Effector memory CD4-positive, alpha-beta T cell (primary cell): ENCODE measurements at places on chromosomes 2 and 18.

DNA sequence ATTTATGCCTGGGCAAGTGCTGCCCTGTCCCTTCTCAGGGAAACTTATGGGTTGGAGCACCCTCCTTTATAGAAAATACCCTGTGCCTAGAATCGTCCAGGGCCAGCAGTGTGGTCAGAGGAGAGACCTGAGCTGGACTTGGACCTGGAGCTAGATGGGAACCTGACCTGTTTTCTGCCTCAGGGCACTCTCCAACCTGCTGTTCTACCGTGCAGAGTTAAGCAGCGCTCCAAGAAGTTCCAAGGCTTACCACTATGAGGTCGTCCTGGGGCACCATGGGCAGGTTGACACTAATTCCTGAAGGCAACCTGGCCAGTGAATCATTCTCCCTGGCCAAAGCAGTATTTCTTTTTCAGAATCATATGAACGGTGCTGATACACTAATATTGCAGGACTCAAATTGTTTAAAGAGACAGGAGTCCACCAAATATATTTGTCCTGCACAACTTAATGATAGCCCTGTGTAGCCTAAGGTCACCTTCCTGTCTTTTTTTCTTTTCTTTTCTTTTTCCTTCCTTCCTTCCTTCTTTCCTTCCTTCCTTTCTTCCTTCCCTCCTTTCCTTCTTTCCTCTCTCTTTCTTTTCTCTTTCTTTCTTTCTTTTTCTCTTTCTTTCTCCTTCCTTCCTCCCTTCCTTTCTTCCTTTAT is 455.4 kb upstream of the HNMT start:
- H3K27ac ChIP-seq, result no peak overlapping the region
- no peaks in the 10 kb centered on the region for H3K36me3 ChIP-seq
- H3K4me1 ChIP-seq, result no peaks in the 10 kb centered on the region
- H3K4me3 ChIP-seq, result no peak overlapping the region
- DNase-seq, result no peak
- H3K27me3 ChIP-seq, result no peaks in the 10 kb centered on the region

- H3K27me3 ChIP-seq, result no peaks in the 10 kb centered on the region
- peak; percentile 43 for DNase-seq
- peak overlapping the region; percentile 99 for H3K4me3 ChIP-seq
- peak overlapping the region; percentile 84 for H3K27ac ChIP-seq
- no peaks in the 10 kb centered on the region for H3K36me3 ChIP-seq
Observed at GRCh38 chr18:76821875-76822505, 367 bp upstream of the ZNF236 start.

GRCh38 chr2:236973343-236973980 is 112.2 kb upstream of the COPS8 start:
- no peak overlapping the region for H3K27ac ChIP-seq
- H3K4me3 ChIP-seq, result no peak overlapping the region
- no peaks in the 10 kb centered on the region for H3K36me3 ChIP-seq
- no peak for DNase-seq
- peaks cover 24% of the 10 kb centered on the region for H3K4me1 ChIP-seq

DNA sequence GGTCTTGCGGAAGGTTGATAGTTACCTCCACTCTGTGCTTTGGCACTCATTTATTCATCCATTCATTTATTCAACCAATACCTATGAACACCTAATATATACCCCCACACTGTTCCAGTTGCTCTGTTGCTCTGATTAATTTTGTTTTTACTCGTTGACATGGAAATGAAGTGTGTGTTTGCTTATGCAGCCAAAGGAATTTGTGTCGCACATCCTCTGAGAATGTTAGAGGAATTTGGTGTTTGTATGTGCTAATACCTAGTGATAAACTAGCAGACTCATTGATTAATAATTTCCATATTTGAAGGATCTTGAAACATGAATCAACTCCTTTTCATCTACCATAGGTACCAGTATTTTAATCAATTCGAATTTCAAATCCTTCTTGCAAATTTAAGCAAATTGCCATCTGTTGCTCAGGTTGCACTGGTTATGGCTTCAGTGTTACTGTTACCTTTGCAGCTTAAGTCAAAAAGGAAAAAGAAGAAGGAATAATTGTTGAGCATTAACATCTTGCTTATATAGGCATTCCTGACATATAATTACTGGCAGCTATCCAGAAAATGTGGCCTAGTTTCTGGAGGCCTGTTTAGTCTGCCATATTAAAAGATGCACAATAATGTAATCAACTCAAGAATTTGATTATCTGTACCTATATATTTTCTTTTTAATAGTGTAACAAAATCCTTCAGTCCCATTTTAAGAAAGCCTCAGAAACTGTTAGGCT is 25.7 kb upstream of the CRIM1 start:
- no peak for DNase-seq
- no peak overlapping the region for H3K4me3 ChIP-seq
- H3K27ac ChIP-seq, result no peak overlapping the region
- no peaks in the 10 kb centered on the region for H3K36me3 ChIP-seq

DNA sequence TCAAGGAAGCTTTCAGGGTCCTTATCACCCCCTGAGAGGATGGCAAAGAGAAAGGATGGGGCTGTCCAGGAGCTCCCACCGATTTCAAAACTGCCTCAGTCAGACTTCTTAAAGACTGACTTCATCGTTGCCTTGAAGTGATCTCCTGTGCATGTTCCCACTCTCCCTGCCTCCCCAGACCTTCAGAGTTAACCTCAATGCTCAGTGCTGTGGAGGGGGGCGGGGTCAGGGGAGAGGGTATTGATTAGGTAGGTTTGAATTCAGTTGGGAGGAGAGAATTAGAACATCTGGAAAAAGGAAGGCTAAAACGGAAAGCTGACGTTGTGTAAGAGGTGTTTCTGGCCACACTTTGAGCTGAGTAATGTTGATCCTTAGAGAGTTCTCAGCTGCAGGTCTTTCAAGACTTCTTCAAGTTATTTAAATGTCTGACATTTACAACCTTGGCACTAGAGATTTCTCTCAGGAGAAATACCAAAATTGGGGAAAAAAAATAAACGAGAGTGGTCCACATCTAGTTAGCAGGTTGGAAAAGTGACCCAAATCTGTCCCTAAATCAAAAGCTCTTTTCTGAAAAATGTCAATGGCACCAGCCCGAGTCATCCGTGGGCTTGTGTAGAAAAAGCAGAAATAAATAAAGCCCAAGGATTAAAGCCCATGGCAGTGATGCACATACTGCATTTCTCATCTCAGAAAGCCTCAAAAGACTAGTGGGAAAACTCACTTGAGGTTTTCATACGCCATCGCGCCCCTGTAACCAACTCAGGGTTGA is 134.7 kb upstream of the EPAS1 start:
- H3K27ac ChIP-seq, result no peak overlapping the region
- H3K4me3 ChIP-seq, result no peak overlapping the region
- H3K27me3 ChIP-seq, result no peaks in the 10 kb centered on the region
- DNase-seq, result no peak
- H3K4me1 ChIP-seq, result no peaks in the 10 kb centered on the region
- H3K36me3 ChIP-seq, result no peaks in the 10 kb centered on the region

- H3K36me3 ChIP-seq, result no peaks in the 10 kb centered on the region
- no peaks in the 10 kb centered on the region for H3K4me1 ChIP-seq
- no peaks in the 10 kb centered on the region for H3K27me3 ChIP-seq
- no peak for DNase-seq
- H3K27ac ChIP-seq, result no peak overlapping the region
Observed at GRCh38 chr2:124323321-124323720, 298.2 kb downstream of the CNTNAP5 start.

DNA sequence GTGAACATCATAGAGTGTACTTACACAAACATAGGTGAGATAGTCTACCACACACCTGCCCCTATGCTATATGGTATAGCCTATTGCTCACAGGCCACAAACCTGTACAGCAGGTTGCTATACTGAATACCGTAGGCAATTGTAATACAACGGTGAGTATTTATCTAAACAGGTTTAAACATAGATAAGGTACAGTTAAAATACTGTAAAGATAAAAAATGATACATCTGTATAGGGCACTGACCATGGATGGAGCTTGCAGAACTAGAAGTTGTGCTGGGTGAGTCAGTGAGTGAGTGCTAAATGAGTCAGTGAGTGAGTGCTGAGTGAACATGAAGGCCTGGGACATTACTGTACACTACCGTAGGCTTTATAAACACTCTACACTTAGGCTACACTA is 267.0 kb upstream of the HS6ST1 start:
- no peak for DNase-seq
- H3K36me3 ChIP-seq, result no peaks in the 10 kb centered on the region
- H3K4me1 ChIP-seq, result no peaks in the 10 kb centered on the region
- H3K27me3 ChIP-seq, result no peaks in the 10 kb centered on the region
- H3K4me3 ChIP-seq, result no peak overlapping the region

DNA sequence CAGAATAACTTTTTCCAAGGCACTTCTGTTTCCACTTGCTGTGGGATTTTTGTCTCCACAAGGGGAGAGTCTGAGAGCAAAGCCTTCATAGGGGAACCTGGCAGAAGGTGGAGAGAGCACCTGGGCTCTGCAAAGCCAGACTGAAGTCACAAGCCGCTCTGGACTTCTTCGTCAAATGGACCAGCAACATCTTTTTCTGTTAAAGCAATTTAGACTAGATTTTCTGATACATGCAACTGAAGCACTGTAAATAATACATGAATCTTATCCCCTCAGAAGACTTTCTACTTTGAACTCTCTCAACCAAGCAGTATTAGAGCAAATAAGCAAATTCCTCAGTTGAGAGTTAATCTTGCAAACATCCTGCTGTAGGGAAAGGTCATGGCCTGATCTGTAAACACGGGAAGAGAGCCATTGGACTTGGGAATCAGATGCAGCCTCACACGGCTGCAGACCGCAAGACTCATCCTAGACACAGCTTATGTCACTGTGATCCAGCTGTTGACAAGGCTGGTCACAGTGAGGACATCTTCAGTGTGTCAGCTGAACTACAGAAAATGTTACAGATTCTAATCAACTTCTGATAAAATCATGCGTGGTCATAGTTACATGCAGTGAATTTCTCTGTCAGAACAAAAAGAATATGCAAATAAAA is 3.2 kb downstream of the SH3YL1 start:
- H3K4me3 ChIP-seq, result no peak overlapping the region
- no peak for DNase-seq
- H3K36me3 ChIP-seq, result no peaks in the 10 kb centered on the region
- no peaks in the 10 kb centered on the region for H3K4me1 ChIP-seq
- no peak overlapping the region for H3K27ac ChIP-seq
- no peaks in the 10 kb centered on the region for H3K27me3 ChIP-seq

DNA sequence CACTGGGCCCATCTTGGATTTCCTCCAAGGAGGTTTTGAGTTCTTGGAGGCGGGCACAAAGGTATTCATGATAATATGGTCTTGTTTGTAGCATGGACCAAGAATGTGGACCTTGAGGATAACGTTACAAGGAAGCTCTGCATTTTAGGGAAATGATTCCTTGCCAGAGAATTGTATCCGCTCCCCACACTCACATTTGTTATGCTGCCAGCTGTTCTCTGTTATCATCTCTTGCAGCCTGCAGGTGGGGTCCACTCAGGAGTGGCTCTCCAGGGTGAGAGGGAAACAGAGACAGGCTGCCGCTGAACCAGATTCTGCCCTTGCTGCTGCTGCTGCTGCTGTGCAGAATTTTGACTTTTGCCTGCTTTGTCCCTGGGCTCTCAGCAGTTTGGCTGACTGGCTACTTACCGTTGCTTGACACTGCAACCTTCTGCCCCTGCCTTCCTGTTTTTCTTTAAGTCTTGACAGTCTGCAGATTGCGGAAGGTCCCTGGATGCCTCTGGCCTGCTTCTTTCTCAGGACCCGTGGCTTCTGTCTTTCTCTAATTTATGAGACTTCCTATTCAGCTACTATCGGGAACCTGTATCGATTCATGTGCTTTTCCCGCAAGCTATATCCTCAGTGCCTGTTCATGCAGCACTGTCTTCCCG is 122.3 kb upstream of the DOCK10 start:
- no peak for DNase-seq
- no peak overlapping the region for H3K4me3 ChIP-seq
- no peaks in the 10 kb centered on the region for H3K4me1 ChIP-seq

DNA sequence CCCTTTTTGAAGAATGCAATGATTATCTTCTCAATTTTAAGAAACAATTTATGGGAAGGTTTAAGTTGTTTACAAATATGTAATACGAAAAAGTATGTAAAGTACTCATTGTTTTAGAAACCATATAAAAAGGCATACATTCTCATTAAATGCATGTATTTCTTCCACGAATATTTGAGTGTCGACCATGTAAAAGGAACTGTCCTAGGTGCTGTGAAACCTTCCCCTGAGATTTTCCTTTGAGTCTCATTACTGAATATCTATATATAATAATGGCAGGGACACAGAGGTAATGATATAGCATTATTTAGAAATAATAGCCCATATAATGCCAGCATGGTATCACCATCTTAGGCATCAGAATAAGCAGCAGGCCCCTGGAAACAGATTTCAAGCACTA is 239.3 kb downstream of the ERBB4 start:
- H3K36me3 ChIP-seq, result no peaks in the 10 kb centered on the region
- no peaks in the 10 kb centered on the region for H3K4me1 ChIP-seq
- H3K27me3 ChIP-seq, result no peaks in the 10 kb centered on the region
- H3K4me3 ChIP-seq, result no peak overlapping the region

DNA sequence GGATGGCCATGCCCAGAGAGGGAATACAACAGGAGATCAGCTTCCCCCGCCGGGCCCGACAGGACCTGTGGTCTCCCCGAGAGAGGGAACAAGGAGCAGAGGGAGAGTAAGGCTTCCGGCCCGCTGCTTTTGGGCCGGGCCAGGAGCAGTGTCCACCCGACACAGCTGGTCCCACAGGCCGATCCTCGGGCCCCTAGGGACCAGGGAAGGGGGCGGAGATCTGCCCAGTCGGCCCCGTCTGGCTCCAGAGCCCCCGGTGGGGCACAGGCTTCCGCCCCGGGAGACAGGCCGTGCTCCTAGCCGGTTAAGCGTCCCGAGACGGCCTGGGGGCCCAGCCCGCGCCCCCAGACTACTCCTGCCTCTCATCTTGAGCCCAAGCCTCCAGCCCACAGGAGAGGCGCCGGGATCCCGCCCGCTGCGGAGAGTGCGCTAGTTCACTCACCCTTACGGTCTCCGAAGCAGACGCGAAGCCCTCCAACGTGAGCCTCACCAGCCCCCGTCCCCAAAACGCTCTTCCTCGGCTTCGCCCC is at the start of gene MCFD2:
TSS of gene MCFD2 (minus strand) at position 526 of the 530 bp plus-strand sequence. CDS start 6,635 bp downstream, outside the sequence.
- peaks cover 7% of the 10 kb centered on the region for H3K4me1 ChIP-seq
- peak within 1 kb of the TSS; percentile 94 for H3K27ac ChIP-seq
- no peaks in the 10 kb centered on the region for H3K27me3 ChIP-seq

DNA sequence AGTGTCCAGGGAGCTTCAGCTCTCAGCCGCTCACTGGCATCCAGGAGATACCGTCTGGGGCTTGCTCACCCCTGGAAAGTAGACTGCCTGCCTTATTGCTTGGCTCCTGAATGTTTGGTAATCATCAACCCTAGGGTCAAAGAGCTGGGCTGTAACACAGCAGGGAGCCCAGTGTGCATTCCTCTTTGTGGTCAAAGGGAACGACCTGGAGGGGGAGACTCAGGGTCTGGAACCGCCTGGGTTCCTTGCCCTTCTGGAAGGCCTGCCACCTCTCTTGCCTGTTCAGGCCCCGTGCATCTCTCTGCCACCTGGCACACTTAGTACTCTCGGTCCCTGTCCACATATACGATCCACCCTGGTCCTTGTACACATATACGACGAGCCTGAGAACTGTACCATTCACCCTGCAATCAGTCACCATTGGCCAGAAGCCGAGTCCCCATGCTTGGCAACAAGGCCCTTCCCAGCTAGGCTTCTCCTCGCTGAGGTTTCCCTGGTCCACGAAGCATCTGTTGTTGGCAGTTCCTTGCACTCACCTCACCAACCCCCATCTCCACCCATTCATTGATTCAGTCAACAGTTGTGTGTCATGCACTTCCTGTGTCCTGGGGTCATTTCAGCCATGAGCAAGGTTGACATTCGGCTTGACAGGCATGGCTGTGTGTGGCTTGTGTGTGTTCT is at the start of gene NAT8:
TSS of gene NAT8 (minus strand) at position 85 of the 681 bp plus-strand sequence. CDS start 794 bp downstream, outside the sequence.
- no peaks in the 10 kb centered on the region for H3K4me1 ChIP-seq
- H3K4me3 ChIP-seq, result no peak within 1 kb of the TSS
- no peaks in the 10 kb centered on the region for H3K36me3 ChIP-seq
- DNase-seq, result no peak
- H3K27me3 ChIP-seq, result no peaks in the 10 kb centered on the region
